Sigmoid colon (tissue), 7 donors: ENCODE measurements at places on chromosomes 11 and 22. TPM values are rescaled to one million over a fixed set of nuclear protein-coding genes. Genes with fewer than 3 reads are reported as not detected.

GRCh38 chr11:27388001-27388400 is 25.0 kb upstream of the CCDC34 start:
- no peaks in the 10 kb centered on the region for H3K27me3 ChIP-seq
- H3K4me1 ChIP-seq, result peaks cover 21% of the 10 kb centered on the region
- DNase-seq, result no peak
- H3K4me3 ChIP-seq, result no peak overlapping the region
- H3K36me3 ChIP-seq, result peaks cover 17% of the 10 kb centered on the region

Gene TST
- 390 TPM for polyA plus RNA-seq

DNA sequence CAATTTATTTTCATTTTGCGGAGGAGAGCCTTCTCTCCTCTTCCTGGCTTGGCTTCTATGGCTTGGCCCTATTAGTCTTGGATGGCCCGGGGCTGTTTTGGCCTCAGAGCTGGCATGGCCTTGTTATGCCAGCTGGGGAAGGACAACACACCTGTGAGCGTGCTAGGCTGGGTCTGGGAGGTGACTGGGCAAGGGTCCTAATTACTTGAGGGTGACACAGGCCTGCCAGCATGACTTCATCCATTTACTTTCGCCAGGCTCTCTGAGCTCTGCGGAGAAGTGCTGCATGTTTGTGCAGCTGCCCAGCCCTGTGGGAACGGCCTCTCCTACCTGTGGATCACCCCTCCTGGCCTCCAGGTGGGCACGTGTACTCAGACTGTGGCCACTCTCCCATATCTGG is 153.6 kb downstream of the SNX19 start:
- no peaks in the 10 kb centered on the region for H3K36me3 ChIP-seq
- H3K27me3 ChIP-seq, result no peaks in the 10 kb centered on the region
- no peak overlapping the region for H3K4me3 ChIP-seq
- DNase-seq, result no peak
- no peak overlapping the region for H3K27ac ChIP-seq

DNA sequence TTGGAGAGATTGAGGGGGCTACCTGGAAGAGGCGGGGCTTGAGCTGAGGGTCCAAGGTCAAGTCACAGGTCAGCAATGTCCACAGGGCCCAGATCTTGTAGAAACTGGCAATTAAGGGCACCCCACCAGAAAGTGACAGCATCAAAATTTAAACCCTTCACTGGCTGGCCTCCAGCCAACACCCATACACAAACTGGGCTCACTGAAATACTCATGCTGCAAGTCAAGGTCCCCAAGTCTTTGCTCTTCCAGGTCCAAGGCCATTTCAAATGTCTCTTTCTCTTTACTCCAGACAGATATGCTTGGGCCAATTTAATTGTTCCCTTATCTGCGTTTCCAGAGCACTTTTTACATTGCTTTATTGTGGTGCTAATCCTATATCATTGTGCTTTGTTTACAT is 36.4 kb downstream of the LMO2 start:
- H3K36me3 ChIP-seq, result no peaks in the 10 kb centered on the region
- no peak for DNase-seq
- no peak overlapping the region for H3K27ac ChIP-seq

DNA sequence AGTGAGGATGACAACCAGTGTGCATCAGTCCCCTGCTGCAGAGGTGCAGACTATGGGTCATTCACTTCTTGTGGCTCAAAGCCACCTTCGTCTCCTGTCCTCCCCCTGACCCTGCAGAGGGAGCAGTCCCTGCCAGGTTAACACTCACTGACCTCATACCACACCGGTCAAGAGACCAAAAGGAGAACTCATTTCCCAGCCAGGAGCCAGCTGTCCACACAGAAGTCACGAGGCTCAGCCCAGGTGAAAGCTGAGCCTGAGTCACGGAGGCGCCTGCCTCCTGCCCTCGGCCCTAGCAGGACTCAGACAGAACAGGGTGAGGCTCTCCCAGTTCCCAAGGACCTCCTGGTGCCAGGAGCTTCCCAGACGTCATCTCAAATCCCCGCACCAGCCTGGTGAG is 103.7 kb downstream of the MN1 start:
- no peak for DNase-seq
- H3K27me3 ChIP-seq, result no peaks in the 10 kb centered on the region
- H3K36me3 ChIP-seq, result no peaks in the 10 kb centered on the region
